Activated CD8-positive, alpha-beta T cell treated with anti-CD3 and anti-CD28 coated beads for 36 hours (primary cell): ENCODE measurements at places on chromosomes 5 and 9. TPM values are rescaled to one million over a fixed set of nuclear protein-coding genes. Genes with fewer than 3 reads are reported as not detected.

Gene EPB41L4B
- total RNA-seq, result 0.34 TPM

GRCh38 chr5:138969323-138970002 lies 94.3 kb upstream of the LRRTM2 start:
- no peak overlapping the region for H3K4me3 ChIP-seq
- H3K4me1 ChIP-seq, result no peaks in the 10 kb centered on the region
- no peak overlapping the region for H3K27ac ChIP-seq
- no peaks in the 10 kb centered on the region for H3K27me3 ChIP-seq

DNA sequence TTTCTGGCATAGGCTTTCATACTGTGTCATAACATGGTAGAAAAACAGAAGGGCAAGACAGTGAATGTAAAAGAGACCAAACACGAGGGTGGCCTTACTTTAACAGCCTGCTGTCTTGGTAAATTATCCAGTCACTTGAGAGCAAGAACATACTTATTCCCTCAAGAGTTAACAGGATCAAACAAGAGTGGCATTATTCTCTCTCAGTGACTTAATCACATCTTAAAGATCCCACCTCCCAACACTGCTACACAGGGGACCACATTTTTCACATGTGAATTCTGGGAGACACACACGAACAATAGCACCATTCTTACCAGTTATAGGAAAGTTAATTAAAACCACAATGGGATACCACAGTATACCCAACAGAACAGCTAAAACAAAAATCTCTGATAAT lies 898.0 kb upstream of the C9orf72 start:
- H3K4me3 ChIP-seq, result no peak overlapping the region
- no peaks in the 10 kb centered on the region for H3K27me3 ChIP-seq
- DNase-seq, result no peak
- no peaks in the 10 kb centered on the region for H3K36me3 ChIP-seq

GRCh38 chr5:61254969-61255555 lies 77.0 kb upstream of the ZSWIM6 start:
- no peaks in the 10 kb centered on the region for H3K4me1 ChIP-seq
- DNase-seq, result no peak
- H3K4me3 ChIP-seq, result no peak overlapping the region
- peaks cover 6% of the 10 kb centered on the region for H3K27me3 ChIP-seq
- H3K27ac ChIP-seq, result no peak overlapping the region
- H3K36me3 ChIP-seq, result no peaks in the 10 kb centered on the region

DNA sequence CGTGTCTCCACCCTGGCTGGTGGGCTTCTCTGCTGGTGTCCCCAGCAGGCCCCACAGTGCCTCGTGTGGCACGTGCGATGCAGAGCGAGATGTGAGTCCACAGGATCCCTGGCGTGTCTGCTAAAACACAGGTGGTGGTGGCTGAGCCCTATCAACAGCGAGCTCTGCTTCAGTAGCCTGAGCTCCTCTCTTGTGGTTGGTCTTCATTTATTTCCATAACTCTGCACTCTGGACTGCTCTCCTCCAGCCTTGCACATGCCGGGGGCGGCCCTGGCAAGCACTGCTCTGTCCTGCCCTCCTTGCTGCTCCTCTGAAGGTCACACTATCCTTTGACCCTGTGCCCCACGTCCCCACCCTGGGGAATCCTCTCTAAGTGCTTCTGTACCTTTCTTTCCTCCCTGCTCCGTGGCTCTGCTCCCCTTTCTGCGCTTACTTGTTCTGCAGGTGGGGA lies 59.2 kb downstream of the NSUN2 start:
- H3K36me3 ChIP-seq, result no peaks in the 10 kb centered on the region
- DNase-seq, result no peak
- H3K4me3 ChIP-seq, result no peak overlapping the region
- H3K27me3 ChIP-seq, result peaks cover 13% of the 10 kb centered on the region
- H3K27ac ChIP-seq, result no peak overlapping the region

GRCh38 chr9:93357649-93358048 lies 93.8 kb upstream of the FAM120A start:
- H3K27ac ChIP-seq, result peak overlapping the region; percentile 21
- DNase-seq, result peak; percentile 52
- H3K36me3 ChIP-seq, result peaks cover 2% of the 10 kb centered on the region
- H3K4me3 ChIP-seq, result no peak overlapping the region
- H3K4me1 ChIP-seq, result peaks cover 12% of the 10 kb centered on the region

GRCh38 chr9:16773116-16773515 lies 97.4 kb downstream of the BNC2 start:
- no peaks in the 10 kb centered on the region for H3K36me3 ChIP-seq
- H3K4me3 ChIP-seq, result no peak overlapping the region
- DNase-seq, result no peak

Gene CBY3
- total RNA-seq, result 0.47 TPM

GRCh38 chr9:23555851-23556250 lies 270.2 kb downstream of the ELAVL2 start:
- no peaks in the 10 kb centered on the region for H3K27me3 ChIP-seq
- H3K4me3 ChIP-seq, result no peak overlapping the region
- no peak overlapping the region for H3K27ac ChIP-seq
- no peaks in the 10 kb centered on the region for H3K4me1 ChIP-seq
- H3K36me3 ChIP-seq, result no peaks in the 10 kb centered on the region

DNA sequence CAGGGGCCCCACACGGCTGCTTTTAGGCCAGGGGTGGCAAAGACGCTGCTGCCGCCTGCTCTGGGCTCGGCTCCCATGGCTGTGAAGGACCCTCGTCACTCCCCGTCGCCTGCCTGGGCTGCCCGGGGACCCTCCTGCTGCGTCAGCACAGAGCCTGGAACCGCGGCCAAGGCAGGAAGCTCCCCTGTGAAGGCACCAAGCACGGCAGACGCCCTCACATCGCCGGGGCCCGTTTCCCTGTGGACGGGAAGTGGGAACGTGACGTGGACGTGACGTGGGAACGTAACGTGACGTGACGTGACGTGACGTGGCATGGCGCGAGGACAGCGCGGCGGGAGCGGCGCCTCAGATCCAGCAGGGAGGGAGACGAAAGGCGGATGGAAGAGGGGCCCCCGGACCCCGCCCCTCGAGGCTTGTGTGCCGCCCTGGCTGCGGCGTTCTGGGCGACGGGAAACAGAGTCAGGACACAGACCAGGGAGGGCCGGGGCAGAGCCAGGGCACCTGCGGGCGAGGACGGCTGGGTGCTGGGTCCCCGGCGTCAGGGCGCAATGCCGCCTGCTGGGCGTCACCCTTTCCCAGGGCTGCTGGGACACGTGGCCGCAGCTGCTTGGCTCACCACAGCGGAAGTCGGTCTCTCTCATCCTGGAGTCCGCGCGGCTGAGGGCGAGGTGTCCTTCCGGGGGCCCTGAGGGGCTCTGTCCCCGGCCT lies 53.1 kb downstream of the MRPL36 start:
- H3K27me3 ChIP-seq, result peaks cover 9% of the 10 kb centered on the region
- H3K36me3 ChIP-seq, result peaks cover 2% of the 10 kb centered on the region
- no peaks in the 10 kb centered on the region for H3K4me1 ChIP-seq
- H3K27ac ChIP-seq, result no peak overlapping the region
- H3K4me3 ChIP-seq, result no peak overlapping the region

Gene HACD4
- 4.0 TPM for total RNA-seq

Gene ZER1
- 17.8 TPM for total RNA-seq

- H3K27ac ChIP-seq, result no peak overlapping the region
- no peak overlapping the region for H3K4me3 ChIP-seq
- peaks cover 2% of the 10 kb centered on the region for H3K27me3 ChIP-seq
These were observed 41.2 kb downstream of the NSG2 start for GRCh38 chr5:174086751-174087150.

GRCh38 chr5:138732933-138733332 lies 20.3 kb upstream of the CTNNA1 start:
- DNase-seq, result no peak
- no peak overlapping the region for H3K4me3 ChIP-seq
- no peak overlapping the region for H3K27ac ChIP-seq
- peaks cover 23% of the 10 kb centered on the region for H3K27me3 ChIP-seq
- no peaks in the 10 kb centered on the region for H3K36me3 ChIP-seq
- H3K4me1 ChIP-seq, result no peaks in the 10 kb centered on the region
